CD4-positive, alpha-beta T cell (primary cell): ENCODE measurements at places on chromosomes 3 and 15.

DNA sequence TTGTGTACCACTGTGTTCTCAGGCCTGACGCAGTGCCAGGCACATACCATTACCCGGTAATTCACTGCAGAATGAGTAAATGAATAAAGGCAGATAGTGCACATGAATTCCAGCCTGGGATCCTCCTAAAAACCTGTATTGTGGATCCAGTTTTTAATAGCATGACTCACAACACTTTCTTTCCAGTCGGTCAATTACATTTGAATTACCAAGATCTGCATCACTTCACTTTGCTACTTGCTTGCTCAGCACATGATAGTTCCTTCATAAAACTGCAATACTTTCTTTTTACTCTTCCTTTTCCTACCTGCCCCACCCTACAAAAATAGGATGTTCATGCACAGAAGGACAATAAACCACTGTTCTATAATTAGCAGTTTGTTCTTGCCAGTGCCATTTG lies 553.8 kb downstream of the MAGI1 start:
- no peak for DNase-seq

DNA sequence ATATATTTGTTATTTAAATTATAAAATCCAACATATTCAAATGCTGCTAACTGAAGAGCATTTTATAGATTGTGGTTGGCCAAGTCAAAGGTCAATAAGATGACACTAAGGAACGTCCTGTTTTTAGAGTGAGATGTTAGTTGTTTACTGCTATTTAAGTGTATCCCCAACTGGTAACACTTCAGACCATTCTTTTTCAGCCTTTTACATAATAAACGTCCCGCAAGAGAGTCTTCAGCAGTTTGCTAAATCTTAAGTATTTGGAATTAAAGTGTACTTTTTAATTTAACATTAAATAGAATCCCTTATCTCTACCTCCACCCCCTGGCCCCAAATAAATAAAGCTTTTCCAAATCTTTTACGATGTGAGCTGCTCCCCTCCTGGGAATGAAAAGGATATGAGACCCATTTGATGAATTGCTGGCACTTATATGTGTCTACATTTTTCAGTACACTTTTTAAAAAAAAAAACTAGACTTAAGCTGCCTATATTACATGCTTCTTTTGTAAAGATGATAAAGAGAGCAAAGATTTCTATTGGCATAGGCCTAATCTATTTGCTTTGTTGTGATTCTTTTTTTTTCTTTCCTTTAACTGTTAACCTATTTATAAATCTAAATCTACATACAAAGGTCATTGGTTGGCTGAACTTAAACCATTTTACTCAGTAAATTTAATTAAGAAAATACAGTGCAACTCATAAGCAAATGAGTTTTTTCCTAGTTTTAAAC lies 101.8 kb upstream of the SKOR1 start:
- DNase-seq, result no peak

GRCh38 chr15:40618023-40618422 lies 24.0 kb downstream of the KNL1 start:
- no peak for DNase-seq

- DNase-seq, result no peak
These were observed 216.0 kb upstream of the TPM1 start for GRCh38 chr15:62826561-62826960.

DNA sequence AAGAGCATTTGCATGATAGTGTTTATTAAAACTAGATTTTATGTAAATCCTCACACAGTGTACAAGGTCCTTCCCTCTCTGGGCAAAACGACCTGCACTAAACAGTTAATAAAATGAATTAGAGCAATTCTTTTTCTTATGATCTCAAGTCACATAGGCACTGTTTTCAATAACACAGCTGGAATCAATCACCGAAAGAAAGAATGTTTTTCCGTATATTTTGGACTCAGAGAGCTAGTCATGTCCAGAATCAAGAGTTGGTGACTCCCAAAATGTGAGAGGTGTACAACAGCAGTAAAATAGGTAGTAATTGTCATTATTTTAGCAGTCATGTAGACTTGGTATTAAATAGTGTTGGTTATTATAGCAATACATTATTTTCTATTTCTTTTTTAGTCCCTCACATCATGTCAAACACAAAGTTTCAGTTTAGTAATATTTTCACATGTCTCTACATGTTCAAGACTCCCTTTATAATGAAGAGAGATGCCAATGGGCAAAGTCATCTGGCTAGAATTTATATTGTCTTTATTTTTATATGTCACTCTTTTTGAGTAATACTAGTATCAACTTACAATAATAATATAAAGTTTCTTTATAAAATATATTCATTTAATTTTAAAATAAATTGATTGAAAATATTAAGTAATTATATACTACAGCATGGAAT lies 448.6 kb upstream of the CDIN1 start:
- DNase-seq, result no peak

DNA sequence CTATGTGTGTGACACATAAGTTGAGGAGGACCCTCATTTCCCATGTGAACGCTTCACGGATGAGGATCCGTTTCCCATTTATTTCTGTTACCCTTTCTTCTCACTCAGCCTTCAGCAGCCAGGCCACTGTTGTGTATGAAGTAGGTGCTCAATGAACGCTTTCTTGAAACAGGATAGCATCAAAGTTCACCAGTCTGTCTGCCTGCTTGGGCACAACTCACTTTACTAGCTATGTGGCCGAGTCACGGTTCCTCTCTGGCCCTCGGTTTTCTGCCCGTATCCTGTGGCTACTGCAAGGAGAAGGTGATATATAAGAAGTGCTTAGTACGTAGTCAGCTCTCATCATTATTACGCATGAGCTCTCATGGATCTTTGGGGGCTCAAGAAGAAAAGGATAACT lies 22.4 kb downstream of the ACSBG1 start:
- DNase-seq, result no peak

DNA sequence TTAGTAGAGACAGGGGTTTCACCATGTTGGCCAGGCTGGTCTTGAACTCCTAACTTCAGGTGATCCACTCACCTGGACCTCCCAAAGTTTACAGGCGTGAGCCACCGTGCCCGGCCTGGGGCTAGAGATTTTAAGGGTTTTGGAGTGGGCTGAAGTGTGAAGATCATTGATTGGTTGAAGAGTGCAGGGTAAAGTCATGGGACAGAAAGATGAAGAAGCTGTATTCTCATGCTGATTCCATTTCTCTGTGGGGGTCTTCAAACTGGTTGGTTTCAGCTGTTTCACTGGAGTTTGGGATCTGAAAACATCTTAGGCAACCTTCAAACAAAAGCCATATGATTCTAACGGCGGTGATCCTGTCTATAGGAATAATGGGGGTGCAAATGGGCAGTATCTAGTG lies 52.1 kb downstream of the GATM start:
- no peak for DNase-seq

GRCh38 chr3:78258798-78259197 lies 1218.9 kb downstream of the ROBO2 start:
- DNase-seq, result no peak

GRCh38 chr15:29322415-29322814 lies 52.8 kb upstream of the NSMCE3 start:
- DNase-seq, result no peak

- DNase-seq, result peak; percentile 38
These were observed 292 bp downstream of the USP4 start for GRCh38 chr3:49339581-49339940.

DNA sequence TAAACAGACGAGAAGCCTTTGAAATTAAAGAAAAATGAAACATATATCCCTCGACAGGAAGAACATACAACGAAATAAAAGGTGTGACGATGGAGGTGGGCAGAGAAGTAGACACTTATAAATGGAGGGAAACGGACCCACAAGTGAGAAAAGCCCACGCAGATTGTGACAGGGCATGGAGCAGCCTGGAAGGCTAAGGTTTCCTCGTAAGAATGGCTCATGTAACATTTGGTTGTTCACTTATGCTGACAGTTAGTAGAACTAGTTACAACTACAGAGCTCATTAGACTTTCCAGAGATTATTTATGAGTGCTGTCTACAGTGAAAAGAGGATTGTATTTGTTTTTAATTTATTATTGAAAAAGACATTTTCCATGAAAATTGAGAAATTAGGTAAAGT lies 82.6 kb downstream of the NR1I2 start:
- DNase-seq, result no peak

DNA sequence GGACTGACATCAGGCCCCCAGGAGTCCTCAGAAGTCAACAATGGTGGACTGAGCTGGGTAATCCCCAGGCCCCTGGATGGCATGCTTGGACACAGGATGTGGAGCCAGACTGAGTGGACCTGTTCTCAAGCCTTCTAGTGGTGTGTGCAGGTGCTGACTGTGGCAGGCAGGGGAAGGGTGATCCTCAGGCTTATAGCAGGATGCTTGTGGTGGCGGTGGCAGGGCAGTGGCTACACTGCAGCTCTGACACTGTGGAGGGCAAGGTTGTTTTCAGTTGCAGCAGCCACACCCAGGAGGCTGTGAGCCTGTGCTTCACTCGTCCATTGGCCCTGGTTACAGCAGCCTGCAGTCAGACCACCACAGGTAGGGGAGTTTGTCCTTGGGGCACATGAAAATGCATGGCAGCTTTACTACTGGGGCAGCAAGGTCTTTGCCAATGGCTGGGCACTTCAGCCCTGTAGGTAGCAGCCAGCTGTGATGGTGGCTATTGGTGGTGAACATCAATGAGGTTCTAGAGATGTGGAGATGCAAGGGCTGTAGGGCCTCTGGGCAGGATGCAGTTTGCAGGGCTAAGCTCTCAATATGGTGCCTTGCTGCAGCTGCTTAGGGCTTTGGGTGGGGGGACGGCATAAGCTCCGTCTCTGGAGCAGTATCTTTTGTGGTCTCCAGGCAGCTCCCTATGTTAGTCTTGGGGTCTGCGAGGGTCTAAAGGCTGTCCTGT lies 17.5 kb upstream of the MYO5A start:
- DNase-seq, result no peak

DNA sequence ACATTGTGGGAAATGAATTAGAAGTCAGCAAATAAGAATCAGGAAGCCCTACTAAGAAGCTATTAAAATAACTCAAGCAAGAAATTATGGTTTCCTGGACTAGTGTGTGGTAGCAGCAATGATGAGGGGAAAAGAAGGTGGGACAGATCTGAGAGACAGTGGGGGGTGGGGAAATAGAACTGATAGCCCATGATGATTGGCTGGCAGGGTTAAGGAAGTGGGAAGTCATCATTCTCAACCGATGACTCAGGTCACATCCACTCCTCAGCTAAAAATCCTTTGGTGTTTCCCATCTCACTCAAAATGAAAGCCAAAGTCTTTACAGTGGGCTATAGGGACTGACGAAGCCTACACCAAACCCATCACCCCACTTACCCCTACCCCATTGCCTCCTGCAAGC lies 153.9 kb upstream of the ARHGEF26 start:
- DNase-seq, result no peak

GRCh38 chr3:146682171-146682570 lies 77.0 kb upstream of the PLSCR5 start:
- DNase-seq, result no peak

GRCh38 chr3:133843634-133844033 lies 38.0 kb downstream of the SRPRB start:
- DNase-seq, result no peak
